ENCODE measurements at places on chromosomes 5 and 9.

GRCh38 chr9:123863164-123863855 lies 66.6 kb downstream of the DENND1A start:
- no peak for DNase-seq

DNA sequence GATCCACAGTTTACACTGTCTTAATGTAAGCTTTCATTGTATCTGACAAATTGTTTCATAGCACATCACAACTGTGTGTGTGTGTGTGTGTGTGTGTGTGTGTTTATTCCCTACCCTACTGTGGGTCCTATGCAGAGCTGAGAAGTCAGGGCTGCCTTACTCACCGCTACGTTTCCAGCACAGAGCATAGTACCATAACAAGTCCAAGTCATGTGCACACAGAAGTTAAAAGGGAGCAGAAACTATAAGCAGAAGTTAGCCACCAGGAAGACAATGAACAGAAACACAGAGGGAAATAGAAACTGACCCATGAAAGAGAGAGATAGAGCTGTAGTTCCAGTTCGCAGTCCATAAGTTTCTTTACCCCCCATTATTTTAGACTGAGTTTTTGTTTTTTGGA lies 38.2 kb upstream of the DMXL1 start:
- no peak for DNase-seq

DNA sequence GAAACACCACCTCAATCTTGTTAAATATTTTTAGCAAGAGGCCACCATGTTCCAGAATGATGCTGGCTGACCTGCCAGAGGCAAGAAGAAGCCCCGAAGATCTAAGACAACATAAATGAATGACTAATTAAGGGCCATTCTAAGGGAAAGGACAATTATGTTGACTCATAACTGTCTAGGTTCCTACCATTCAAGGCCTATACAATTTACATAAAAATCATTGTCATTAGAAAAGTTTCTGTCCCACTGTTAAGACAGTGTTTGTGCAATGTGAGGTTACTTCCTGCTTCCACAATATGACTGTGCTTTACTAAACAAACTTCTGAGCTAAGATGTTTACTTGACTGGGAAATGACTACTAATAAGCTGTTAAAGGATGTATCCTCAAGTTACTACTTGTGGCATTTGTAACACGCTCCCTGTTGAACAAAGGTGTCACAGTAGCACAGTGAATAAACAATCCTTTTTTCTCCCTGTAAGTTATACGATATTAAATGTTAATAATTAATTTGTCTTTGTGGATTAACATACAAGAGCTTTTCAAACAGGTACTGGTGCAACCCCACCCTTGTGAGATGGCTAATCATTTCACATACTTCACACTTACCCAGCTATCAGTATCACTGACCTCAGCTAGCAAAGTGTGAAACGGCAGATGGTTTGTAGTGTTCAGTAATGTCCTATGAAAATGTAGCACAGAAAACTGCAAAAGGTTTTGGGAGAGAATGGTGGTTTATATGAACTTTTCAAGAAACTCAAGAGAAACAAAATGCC lies 195.8 kb downstream of the EFNA5 start:
- DNase-seq = no peak

DNA sequence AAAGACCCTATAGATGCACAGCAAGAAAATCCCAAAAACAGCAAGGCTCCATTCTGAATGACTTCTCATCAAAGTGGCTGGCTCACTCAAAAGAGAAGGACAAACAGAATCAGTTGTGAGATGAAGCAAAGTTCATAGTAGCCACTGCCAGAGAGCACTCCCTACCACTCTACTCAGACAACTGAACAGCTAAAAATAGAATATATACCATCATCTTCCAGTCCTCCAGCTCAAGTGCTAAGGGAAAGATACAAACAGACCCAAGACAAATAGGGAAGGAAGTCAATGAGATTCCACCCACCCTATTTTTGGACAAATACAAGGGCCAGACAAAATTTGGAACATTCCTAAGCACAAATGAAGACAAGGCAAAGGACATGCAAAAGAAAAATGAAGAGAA lies 20.6 kb downstream of the GNAQ start:
- DNase-seq = no peak

DNA sequence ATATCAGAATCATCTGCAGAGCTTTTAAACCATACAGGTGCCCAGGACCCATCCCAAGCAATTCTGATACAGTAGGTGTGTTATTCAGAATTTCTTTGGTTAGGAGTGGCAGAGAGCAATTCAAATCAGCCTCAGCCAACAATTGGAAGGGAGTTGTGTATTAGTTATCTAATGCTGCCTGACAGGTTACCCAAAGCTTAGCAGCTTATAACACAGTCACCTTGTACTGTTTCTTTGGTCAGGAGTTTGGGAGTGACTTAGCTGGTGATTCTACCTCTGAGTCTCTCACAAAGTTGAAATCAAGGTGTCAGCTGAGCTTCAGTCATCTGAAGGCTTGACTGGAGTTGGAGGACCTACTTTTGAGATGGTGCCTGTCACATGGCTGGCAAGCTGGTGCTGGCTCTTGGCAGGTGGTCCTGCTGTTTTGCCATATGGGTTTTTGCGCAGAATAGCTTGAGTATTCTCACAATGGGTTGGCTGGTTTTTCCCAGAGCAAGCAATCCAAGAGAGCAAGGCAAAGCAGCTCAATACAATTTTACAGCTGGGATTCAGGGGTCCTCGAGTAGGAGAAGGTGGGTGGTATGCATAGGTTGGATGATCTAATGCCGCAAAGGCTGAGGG lies 18.7 kb upstream of the CARNMT1 start:
- DNase-seq = no peak

DNA sequence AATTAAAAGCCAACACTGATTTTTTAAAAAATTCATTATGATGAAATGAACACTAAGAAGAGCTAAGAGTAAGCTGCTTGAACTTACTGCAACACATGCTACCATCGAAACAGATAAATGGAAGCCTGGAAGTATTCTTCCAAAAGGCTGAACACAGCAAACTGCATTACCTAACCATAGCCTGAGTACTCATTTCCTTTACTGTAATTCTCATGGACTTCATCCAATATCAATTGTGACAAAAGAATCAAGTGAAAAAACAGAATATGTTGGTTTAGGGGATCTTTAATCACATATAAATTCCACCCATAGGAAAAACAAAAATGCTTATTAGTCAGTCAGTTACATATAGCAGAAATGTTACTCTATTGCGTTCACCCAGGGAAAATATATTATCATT lies 68.5 kb downstream of the DROSHA start:
- no peak for DNase-seq

DNA sequence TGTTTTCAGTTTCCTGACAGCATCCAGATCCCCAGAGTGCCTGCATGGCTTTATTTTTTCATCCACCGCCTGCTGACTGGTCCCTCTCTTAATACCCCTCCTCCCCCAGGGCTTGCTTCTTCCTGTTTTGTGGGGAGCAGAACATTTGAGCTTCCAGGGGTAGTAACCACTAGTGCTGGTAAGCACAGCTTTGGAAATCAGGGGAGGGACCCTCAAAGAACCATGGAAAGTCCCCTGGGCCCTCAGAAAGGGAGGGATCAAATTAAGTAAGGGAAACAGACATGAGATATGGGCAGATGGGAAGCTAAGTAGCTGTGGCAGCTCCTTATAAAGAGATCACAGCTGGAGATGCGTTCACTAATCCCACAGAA lies 26.8 kb downstream of the GRIA1 start:
- DNase-seq = no peak

- DNase-seq = no peak
Measured at GRCh38 chr5:38601133-38601862, 44.9 kb upstream of the LIFR start.

- no peak for DNase-seq
Measured at GRCh38 chr5:107820429-107820828, 149.7 kb upstream of the EFNA5 start.

DNA sequence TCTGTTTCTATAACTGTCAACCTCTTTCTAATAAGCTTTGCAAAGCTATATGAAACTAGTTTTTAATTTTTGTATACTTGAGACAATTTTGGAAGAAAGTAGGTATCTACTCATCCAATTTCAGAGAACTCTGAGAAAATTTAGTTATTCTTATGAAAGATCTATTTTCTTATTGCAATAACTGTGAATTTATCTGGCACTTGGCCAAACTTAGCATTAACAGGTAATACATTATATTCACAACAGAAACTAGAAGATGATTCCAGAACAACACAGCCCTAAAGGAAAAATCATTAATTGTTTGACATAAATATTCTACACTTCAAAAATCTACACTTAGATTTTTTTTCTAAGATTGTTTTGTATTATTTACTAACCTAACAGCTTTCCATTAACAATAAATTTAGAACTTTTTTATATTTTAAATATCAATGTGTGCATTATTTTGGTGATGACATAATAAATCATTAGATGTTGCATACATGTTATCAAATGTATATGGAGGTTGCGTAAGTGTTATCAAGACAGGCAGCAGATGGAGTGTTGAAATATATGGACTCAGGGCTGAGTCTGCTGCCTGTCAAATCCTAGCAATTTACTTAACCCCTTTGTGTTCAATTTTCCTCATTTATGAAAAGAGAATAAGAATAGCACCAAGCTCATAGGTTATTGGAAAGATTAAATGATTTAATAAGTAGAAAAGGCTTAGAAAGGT lies 141.8 kb downstream of the MUSK start:
- DNase-seq = no peak

- DNase-seq = no peak
Measured at GRCh38 chr9:100485196-100485595, 12.2 kb downstream of the TMEFF1 start.

DNA sequence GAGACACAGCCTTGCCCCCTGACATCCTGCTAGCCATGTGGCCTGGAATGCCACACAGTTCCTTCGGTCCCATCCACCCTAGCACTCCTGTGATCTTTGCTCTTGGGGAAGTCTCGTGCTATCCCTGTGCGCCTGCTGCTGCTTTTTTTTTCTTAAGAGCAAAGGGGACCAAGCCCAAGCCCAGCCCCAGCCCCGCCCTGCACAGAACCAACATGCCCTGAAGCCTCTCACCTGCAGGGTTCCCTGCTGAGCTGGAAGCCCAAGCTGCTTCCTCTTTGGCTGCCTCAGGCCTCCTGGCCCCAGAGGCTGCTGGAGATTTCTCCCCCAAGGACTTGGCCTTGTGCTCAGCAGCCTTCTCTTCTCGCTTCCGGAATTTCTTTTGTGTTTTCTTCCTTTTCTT lies 1.8 kb downstream of the SURF6 start:
- DNase-seq = no peak

DNA sequence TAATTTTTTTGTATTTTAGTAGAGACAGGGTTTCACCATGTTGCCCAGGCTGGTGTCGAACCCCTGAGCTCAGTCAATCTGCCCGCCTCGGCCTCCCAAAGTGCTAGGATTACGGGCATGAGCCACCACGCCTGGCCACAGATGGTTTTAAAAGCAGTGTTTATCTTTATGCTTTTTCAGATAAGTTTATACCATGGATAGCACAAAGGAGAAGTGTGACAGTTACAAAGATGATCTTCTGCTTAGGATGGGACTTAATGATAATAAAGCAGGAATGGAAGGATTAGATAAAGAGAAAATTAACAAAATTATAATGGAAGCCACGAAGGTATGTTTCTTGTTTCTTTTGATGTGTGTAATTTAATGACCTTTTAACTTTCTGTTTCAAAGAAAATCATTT lies 35.1 kb downstream of the POLK start:
- no peak for DNase-seq

DNA sequence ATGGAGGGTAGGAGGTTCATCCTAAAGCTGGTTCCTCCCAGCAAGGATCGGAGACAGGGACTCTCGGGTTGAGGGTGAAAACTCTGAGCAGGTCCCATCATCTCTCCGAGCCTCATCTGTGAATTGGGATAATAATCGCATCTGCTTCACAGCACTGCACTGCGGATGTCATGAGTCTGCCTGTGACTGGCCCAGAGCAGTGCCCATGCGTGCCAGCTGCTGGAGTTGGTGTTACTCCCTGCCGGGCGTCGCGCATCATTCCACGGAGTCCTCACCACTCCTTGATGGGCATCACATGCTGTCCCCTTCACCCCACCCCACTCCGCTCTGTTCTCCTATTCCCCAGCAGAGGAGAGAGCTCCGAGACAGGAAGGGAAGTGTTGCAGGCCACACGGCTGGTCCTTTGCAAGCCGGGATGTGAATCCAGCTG lies 35.1 kb upstream of the ORM1 start:
- DNase-seq = no peak

- DNase-seq = no peak
Measured at GRCh38 chr9:136339173-136339957, 12.0 kb downstream of the GPSM1 start.

GRCh38 chr5:116058346-116058936 lies 26.2 kb downstream of the ARL14EPL start:
- no peak for DNase-seq

GRCh38 chr5:159440235-159440634 lies 109.9 kb upstream of the IL12B start:
- no peak for DNase-seq

GRCh38 chr5:73388306-73388684 lies 60.3 kb downstream of the FOXD1 start:
- no peak for DNase-seq

GRCh38 chr9:94895668-94896067 lies 169.2 kb downstream of the AOPEP start:
- DNase-seq = no peak

DNA sequence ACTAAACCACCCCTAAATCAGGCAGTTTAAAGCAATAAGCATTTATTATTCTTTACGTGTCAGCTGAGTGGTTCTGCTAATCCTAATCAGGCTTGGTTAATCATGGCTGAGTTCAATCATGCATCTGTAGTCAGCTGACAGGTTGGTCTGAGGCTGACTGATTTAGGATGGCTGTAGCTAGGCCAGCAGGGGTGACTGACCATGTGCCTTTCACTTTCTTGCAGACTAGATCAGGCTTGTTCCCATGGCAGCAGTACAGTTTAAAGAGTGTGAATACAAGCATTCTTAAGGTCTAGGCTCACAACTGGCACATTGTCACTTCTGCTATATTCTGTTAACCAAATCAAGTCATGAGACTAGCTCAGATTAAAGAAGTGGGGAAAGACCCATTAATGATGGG lies 16.1 kb upstream of the MPDZ start:
- no peak for DNase-seq

GRCh38 chr5:171750311-171750788 lies 35.3 kb upstream of the SMIM23 start:
- DNase-seq = no peak
